Activated T-helper 1 cell treated with anti-CD3 and anti-CD28 coated beads, Interleukin-2, amount 50 U/mL, for 16 hours (primary cell): ENCODE measurements at places on chromosomes 13 and 19.

DNA sequence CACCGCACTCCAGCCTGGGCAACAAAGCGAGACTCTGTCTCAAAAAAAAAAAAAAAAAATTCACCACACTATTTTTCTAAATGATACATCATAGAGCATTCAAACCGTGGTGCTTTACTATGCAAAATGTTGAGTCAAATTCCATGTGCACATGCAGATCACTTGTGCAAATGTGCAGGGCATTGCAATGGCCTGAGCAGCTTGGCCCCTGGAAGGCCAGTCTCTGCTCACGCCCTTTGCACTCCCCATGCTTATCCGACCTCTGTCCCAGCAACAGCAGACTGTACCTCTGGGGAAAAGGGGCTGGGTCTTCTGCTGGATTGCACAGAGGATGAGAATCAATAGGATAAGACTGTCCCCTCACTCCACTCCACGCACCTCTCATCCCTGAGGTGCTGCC is 58.5 kb downstream of the PARP4 start:
- no peak for DNase-seq

DNA sequence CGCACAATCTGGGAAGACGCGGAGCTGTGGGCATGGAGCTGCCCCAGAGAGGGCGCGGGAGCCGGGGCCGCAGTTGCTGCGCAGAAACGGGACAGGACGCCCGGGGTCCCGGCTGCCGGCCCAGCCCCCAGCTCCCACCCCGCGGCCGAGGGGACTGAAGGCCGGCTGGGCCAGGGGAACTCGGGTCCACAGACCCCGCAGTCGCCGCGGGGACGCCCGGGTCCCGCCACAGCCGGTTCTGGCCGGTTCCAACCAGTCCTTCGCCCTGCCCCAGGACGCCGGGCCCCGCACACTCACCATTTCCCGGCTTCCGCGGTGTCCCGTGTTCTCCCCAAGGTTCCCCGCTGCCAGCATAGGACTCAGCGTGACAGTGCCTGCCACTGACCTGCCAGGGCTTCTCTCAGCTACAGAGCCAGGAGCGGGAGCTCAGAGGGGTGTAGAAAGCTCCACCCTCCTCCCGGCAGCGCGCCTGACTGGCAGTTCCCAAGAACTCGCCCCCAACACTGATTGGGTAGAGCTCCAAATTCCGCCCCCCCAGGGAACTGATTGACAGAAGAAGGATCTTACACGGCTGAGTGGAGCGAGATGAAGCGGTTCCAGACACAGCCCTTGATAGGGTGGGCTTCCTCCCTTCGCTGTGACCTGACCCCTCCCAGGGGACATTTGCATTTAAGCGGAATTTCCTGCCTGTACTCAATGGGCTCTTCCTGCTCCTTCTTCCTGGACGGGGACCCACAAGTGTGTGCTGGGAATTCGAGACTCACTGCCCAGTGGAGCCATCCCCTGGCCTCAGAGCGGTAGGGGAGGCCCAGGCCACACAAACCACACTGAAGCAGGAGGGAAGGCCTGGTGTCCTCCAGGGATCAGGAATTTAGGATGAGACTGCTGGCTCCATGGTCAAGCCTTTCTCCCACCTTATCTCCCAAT is at the start of gene ZNF442:
Gene ZNF442 (minus strand): TSS at position 448 of the 927 bp plus-strand sequence. CDS start 2,052 bp downstream, outside the sequence.
- DNase-seq = peak; percentile 52

DNA sequence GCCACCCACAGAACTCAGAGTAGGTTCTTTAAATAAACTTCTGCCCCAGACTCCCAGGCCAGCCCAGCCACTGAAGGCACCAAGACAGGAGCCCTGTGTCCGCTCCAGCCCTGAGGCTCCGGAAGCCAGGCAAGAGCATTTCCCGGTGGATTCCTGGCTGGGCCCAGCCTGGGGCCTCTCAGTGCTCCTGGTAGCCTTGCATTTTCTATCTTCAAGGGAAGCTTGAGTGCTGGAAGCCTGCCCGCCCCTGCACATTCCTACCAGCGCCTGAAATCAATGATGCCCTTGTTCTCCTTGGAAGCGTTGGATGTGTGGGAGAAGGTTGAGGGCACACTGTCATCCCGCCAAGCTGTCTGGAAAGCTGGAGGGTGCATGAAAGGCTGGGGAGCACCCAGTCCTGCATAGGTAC is 70.3 kb downstream of the ALOX5AP start:
- no peak for DNase-seq

GRCh38 chr13:114143806-114144605 is 11.6 kb upstream of the RASA3 start:
- DNase-seq = no peak
